ENCODE measurements at places on chromosomes 2 and 18.

GRCh38 chr2:8320311-8321066 is 361.4 kb upstream of the ID2 start:
- DNase-seq = no peak

GRCh38 chr2:3692375-3692774 is 11.0 kb upstream of the DCDC2C start:
- DNase-seq = no peak

DNA sequence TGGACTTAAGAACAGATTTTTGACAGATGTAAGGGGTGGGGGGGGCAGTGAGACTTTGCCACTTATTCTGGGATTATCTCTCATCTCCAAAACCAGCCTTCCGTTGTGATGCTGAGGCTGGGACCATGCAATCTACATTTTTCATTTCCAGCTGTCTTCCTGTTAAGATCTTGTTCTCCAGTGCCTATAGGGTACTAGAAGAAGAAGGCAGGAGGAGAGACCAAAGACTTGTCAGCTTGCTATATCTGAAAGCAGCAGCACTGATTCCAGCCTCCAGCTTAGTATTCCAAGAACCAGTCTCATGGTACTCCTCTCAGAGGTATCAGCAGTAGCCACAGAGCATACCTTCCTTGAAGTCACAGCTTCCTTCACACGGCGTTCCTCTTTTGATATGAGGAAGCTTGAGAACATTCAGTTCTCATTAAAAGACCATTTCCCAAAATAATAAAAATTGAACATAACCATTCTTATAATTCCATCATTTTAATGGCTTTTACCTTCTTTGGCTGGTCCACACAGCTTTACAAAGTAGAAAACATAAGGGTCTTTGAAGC is 49.8 kb downstream of the USP34 start:
- no peak for DNase-seq

DNA sequence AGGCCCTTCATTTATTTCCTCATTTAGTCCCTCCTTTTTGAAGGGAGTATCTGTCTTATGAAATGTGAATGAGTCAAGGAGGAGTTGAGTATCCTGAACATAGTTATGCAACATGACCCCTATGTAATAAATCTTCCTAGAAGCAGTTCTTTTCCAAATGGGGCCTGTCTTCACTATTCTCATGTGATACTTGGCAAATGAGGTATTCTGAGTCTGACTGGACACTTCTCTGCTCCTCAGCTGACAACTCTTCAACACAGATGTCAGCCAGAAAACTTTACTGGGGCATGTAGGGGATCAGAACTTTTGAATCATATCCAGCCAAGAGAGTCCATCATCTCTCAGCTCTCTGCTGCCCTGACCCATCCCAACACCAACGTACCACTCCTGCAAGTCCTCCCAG is 291.6 kb downstream of the ZNF385B start:
- no peak for DNase-seq

- no peak for DNase-seq
Measured at GRCh38 chr2:176280156-176280555, 10.9 kb downstream of the MTX2 start.

- no peak for DNase-seq
Measured at GRCh38 chr2:9795071-9795470, 48.2 kb upstream of the TAF1B start.

- DNase-seq = no peak
Measured at GRCh38 chr2:42895134-42895790, 102.9 kb upstream of the HAAO start.

DNA sequence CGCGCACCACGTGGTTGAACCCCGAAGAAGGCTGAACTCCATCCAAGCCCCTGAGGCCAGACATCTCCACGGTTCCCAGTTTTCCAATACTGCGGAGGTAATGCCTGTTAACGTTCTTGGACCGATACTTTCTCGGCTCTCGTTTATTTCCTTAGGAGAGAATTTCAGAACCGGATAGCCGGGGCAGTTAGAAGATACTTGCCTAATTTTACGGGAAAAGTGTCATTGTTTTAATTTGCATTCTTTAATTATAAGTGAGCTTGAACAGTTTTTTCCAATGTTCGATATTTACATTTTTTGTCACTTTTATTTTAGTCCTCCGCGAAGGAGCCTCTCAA is 10.2 kb upstream of the KCNG2 start:
- no peak for DNase-seq

GRCh38 chr2:105411720-105412407 is 13.0 kb upstream of the FHL2 start:
- DNase-seq = no peak

GRCh38 chr2:108013305-108013704 is 27.0 kb downstream of the SLC5A7 start:
- DNase-seq = no peak

- DNase-seq = no peak
Measured at GRCh38 chr18:71809711-71810110, 734.4 kb downstream of the CBLN2 start.

GRCh38 chr2:68850524-68850923 is 20.7 kb downstream of the BMP10 start:
- no peak for DNase-seq

DNA sequence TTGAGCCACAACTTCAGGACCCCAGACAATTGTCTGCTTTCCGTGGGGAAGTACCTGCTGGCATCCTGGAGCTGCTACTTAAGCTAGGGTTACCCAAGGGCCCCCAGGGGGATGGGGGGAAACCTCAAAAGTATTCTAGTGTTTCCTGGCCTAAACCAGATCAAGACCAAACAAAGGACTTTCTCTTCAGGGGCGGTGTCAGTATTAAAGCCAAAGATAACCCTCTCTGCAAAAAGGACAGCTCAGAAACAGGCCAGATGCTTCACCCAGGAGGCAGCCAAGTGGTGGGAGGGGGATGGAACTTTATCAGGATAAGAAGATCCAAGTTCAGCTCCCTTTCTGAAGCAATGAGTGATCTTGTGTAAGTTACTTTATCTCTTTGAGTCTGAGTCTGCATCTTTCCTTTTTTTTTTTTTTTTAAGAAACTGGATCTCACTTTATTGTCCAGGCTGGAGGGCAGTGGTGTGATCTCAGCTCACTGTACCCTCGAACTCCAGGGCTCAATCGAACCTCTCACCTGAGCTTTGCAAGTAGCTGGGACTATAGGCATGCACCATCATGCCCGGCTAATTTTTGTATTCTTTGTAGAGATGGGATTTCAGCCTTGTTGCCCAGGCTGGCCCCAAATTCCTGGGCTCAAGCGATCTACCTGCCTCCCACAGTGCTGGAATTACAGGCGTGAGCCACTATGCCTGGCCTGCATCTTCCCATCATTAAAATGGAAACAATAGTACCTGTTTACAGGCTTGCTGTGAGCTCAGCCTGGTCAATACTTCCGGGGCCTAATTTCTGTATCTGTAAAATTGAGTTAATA is 151.8 kb upstream of the PTPRM start:
- DNase-seq = no peak

DNA sequence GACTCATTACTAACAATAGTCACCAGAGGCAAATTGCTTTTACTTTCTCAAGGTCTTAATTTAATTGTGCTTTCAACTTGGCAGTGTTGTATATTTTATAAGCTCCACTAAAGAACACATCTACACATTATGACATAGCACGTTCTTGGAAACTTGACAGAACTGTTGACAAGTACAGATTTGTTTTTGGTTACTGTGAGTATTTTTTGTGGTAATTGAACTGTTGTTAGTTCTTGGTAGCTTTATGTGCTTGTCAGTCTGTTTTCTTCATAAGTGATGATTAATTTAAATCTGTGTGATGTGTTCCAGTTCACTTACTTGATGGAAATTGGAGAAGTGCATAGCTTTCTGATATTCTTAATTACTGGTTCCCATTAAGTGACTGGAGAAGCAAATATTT is 63.9 kb downstream of the COMMD1 start:
- no peak for DNase-seq

DNA sequence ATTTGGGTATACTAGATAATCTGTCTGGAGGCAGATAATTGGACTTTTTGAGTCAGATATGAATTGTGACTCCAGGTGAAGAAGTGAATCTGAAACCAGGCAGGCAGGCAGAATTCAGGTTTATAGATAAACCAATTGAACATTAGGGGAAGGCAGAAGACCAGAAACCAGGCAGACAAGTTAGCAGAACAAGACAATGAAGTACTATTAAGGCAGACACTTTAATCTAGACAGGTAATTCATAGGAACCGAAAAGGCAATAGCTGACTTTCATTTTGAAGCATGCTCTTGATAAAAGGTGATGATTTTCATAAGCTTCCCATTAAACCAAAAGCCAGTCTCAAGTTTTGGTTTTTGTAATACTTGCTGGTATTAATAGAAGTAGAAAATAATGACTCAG is 19.3 kb upstream of the SLC4A10 start:
- DNase-seq = no peak

DNA sequence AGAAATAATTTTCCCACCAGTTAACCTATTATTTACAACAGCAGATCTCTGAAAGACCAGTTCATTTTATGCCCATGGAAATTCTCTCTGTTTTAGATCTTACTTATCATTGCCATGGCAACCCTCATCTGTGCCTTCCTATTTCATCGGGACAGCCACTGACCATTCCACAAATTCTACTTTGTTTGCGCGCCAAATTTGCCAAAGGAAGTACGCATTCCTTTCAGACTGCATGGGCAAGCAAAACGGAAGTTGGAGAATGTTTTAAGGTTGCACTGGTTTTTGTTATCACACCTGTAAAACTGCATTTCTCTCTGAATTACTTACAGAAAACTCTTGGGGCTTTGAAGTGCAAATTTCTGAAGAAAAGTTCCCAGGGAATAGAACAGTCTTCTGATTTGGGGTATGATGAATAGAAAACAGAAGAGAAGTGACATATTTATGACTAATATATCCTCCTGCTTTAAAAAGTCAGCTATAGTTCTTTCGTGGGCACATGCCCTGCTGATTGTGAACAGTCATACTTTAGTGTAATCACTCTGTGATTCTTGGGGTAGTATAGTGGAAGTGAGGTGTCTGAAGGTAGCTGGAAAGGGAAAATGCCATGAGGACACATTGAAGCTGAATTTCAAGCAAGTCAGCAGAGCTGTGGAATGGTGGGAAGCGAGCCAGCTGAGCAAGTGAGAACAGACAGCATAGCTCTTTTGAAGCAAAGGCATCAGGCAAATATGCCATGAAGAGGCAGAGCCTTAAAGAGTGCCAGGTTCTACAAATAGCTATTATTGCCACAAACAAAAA is 20.9 kb downstream of the NETO1 start:
- no peak for DNase-seq

GRCh38 chr18:46427216-46427995 is 229.6 kb downstream of the LOXHD1 start:
- DNase-seq = no peak

- DNase-seq = no peak
Measured at GRCh38 chr2:174395969-174396630, 570 bp downstream of the SCRN3 start.

GRCh38 chr2:62604336-62604735 is 98.3 kb upstream of the TMEM17 start:
- DNase-seq = no peak

DNA sequence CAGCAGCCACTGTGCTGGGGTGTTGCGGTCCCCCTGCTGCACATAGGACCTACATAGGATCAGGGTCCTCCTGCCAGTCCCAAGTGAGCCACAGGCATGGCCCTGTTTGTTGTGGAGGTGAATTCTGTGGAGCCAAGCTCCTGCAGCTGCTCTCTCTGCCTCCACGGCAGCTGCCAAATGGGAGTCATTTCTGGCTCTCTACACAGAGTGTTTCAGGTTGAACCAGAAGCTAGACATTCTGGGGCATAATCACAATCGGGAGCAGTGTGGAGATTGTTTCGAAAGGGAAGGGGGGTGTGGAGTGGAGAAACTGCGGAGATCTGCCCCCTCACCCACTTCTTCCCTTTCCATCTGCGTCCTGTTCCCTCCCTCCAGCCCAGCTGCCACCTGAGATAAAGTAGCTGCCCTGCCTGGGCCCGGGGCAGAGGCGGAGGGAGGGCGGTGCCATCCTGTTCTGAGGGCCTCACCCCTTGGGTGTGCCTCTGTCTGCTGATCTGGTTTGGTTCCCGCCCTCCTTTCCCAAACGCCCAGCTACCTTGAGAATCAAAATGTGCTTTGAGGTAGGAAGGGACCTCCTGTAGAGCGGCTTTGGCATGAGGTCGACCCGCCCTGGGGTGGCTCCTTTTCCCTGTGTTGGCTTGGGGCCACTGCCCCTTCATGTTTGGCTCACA is 139.4 kb downstream of the WDSUB1 start:
- no peak for DNase-seq

DNA sequence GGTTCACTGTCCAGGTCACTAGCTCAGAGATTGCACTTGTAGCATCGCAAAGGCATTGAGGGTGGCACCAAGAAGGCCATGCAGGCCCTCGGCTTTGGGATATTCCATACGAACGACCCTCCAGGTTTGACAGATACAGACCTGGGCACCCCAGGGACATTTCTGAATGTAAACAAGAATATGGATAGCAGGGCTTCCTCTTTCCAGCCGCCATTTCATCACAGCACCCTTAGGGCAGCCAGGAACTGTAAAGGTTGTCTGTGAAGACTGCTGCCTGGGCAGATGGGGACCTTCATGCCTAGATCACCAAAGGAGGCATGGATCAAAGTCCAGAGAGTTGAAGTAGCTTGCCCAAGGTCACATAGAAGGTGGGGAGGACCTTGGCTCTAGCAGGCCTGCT is 70.5 kb downstream of the ACTR2 start:
- no peak for DNase-seq

DNA sequence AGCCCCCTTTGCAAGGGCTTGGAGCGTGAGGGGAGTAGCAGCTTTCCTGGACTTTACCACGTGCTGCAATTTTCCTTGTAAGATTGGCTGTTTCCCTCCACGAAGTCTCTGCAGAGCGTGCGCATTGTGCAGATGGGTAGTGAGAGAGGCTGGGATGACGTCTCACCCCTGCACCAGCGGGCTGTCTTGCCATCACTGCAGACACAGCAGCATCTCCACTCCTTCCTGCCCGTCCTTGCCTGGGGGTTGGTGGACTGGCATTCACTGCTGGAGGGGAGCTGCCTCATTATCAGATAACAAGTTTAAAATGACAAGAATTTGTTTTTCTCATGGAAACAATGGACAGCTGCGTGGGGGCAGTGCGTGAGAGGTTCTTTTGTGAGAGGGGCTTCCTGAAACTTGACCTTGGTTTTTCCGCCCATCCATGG is 45.3 kb upstream of the HS6ST1 start:
- DNase-seq = no peak

DNA sequence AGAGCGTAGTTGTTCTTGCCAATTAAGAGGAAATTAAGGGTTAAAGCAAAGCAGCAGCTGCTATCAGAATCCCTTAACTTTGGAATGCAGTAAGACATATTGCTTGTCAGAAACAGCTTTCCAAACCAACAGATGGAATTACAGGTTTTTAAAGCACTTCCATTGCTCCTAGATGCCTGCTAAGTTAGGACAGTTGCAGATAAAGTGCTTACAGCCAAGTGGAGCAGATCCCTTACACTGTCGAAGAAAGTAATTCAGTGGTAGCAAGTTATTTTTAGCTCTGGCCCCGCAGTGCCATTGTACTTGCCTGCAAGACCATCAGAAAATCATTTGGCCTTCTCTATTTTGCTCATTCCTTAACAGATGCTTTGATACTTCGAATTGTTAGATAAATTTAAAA is 5.4 kb downstream of the PDK1 start:
- no peak for DNase-seq

GRCh38 chr2:120442923-120443571 is 97.1 kb downstream of the INHBB start:
- no peak for DNase-seq

GRCh38 chr2:237483018-237483731 is 3.9 kb upstream of the MLPH start:
- no peak for DNase-seq
